ENCODE measurements at places on chromosomes 12 and 14. TPM values are rescaled to one million over a fixed set of nuclear protein-coding genes. Genes with fewer than 3 reads are reported as not detected.

PLEKHG7 gene
- 0.29 TPM for total RNA-seq

PTPRB gene
- total RNA-seq = 26.0 TPM

TROAP gene
- total RNA-seq = 2.0 TPM

RDH16 gene
- total RNA-seq = 0.52 TPM

MORN3 gene
- 0.69 TPM for total RNA-seq

PLA2G1B gene
- 4.7 TPM for total RNA-seq

RPL10L gene
- not detected for total RNA-seq

SOAT2 gene
- total RNA-seq = 0.75 TPM

KRT75 gene
- total RNA-seq = not detected

RNU6-8 gene
- total RNA-seq = not detected

ADAMTS20 gene
- not detected for total RNA-seq

TCL1B gene
- not detected for total RNA-seq
